ENCODE measurements at places on chromosomes 6 and 20.

- DNase-seq = no peak
Observed at GRCh38 chr20:59813126-59813947, 120.1 kb downstream of the SYCP2 start.

DNA sequence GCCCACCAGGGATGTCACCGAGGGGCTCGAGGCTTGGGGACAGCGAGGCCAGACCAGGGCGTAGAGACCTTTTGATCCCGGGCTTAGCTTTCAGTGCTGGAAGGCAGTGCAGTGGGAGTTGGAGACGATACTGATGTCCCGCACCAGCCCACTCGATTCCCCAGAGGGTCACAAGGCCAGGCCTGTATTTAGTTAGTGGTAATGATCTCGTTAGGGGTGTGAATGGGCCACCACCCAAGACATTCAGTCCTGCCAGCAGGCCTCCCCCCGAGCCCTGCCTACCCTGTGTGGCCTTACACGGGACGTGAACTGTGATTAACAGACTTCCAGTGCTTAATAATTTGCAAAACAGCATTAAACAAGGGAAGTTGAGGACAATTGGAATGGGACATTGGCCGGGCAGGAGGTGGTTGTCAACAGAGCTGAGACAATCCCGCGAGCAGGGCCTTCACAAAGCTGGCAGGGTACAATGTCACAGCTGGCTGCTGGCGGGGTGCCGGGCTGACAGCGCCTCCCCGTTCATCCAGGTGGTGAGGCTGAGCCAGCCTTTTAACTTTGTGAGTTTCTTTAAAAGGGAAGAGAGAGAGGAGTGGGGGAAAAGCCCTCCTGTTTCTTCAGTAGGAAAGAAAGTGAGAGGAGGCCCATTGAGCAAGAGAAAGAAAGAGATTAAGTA, 175.3 kb upstream of the RALGAPA2 start:
- no peak for DNase-seq

DNA sequence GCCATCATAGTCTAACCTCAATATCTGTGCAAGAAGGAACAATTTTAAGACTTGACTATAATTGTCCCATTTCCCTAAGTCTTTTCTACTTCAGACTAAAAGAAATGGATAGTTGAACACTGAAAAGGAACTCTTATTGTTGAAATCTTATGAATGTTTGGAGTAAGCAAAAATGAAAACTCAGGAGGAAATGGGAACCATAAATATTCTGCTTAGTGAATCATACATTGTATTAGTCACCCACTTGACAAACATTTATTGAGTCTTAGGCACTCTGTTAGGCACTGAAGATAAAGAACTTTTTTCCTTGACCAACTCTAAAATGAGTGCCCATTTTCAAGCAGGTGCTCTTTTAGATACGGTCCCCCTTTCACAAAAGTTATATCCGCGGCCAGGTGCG, 8.7 kb downstream of the CCDC170 start:
- no peak for DNase-seq

DNA sequence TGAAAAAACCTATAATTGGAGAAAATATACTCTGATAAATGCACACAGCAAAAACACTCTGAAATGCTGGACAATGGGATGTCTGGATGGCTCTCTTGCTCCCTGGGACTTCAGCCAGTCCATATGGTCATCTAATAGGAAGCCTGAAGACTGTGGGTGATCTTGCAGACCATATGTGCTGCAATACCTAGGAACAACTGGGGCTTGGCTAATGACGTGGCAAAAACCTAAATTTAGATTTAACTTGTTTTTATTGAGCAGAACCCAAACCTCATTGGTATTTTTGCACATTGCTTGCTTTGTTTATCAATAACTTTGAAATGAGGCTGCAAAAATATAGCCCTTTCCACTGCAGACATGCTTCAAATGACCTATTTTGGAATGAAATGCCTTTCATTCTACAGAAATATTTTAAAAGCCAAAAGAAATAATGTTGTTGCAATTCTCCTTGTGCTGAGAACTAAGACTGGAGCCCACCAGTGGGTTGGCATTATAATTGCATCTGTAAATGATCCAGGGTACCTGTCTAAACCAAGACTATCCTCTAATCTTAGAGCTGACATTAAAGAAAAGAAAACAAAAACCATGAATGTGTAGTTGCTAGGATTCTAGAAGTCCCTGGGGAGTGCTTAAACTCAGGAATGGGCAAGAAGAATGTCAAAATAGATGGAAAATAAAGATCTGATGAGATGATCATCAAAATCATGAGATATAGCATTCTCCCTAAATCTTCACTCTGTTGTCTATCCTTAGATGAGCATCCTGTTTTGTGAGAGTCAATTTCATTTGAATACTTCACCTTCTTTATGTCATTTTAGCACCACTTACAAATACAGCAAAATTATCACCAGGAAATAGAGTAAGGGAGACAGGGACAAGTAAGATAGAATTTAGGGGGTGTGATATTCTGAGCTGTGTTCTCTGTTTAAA, 152.1 kb upstream of the RIMS1 start:
- DNase-seq = no peak

DNA sequence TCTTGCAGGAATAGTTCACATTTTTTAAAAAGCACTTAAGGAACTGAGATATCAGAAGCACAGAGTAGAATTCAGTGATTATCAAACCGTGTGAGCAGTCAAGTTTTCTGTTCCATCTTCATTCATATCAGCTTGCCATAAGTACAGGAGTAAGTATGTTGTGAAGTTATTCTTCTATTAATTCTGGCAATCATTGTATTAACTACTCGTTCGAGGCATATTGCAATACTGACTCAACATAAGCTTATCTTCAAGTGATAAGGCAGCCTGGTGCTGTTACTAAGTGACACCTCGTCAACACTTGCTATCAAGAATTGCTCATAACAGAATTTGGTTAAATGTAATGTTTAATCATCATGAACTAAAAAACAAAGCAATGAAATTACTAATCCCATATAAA, 75.7 kb upstream of the SNX9 start:
- DNase-seq = no peak

GRCh38 chr6:122569230-122569771, 40.9 kb upstream of the PKIB start:
- DNase-seq = no peak

GRCh38 chr6:120526576-120526975, 807.7 kb downstream of the TBC1D32 start:
- no peak for DNase-seq

GRCh38 chr6:154960299-154960843, 34.7 kb upstream of the TIAM2 start:
- no peak for DNase-seq

GRCh38 chr6:138157986-138158638, 3.6 kb upstream of the ARFGEF3 start:
- peak; percentile 47 for DNase-seq

- peak; percentile 65 for DNase-seq
Observed at GRCh38 chr6:131136021-131136786, 937 bp downstream of the AKAP7 start.

- DNase-seq = no peak
Observed at GRCh38 chr20:25316506-25317190, 68.8 kb downstream of the PYGB start.

GRCh38 chr6:160733050-160733646, 31.1 kb downstream of the PLG start:
- DNase-seq = peak; percentile 48

GRCh38 chr6:160002882-160003281, 34.0 kb downstream of the IGF2R start:
- no peak for DNase-seq
